Glomerular endothelial cell (primary cell): ENCODE measurements at places on chromosomes 4 and X.
A peak's percentile ranks its signal among the peaks of the same experiment; 100 is the strongest.

- DNase-seq, result no peak
Observed at GRCh38 chrX:126141014-126141413, 25.1 kb downstream of the DCAF12L2 start.

DNA sequence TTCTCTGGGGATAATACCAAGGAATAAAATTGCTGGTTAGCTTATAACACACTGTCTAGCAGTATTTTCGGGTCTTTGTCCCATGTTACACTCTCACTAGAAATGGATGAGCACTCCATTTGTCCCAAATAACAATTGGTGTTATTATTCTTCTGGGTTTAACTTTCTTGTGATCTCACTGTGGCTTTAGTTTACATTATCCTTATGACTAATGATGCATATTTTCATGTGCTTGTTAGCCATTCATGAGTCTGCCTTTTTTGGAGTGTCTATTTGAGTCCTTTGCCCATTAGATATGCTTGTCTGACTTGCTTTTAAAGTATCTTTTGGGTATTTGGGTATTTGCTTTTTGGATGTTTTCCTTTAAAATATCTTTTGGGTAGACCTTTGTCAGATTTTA is 372.9 kb upstream of the TENM3 start:
- DNase-seq, result no peak

DNA sequence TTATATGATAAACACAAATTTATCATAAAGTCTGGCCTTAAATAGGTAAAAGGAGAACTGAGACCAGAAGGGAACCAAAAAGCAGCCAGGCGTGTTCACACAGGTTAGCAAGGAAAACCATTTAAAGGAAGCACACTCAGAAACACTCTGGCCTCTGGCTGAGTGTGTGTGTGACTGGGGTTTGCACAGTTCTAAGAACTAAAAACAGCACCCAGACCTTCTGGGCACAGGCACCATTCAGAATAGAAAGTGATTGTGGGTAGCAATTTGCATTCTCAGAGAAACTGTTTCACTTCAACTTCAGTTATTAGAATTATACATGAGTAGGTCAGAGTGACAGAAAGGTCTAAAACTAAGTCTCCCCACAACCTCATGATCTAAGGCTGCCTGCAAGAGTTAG is 10.0 kb downstream of the GPR82 start:
- no peak for DNase-seq

GRCh38 chrX:104913348-104913747 is 307.1 kb downstream of the TEX13A start:
- no peak for DNase-seq

- DNase-seq, result no peak
Observed at GRCh38 chr4:24887881-24888430, 24.9 kb downstream of the CCDC149 start.

GRCh38 chr4:11889099-11889498 is 460.4 kb upstream of the HS3ST1 start:
- no peak for DNase-seq

DNA sequence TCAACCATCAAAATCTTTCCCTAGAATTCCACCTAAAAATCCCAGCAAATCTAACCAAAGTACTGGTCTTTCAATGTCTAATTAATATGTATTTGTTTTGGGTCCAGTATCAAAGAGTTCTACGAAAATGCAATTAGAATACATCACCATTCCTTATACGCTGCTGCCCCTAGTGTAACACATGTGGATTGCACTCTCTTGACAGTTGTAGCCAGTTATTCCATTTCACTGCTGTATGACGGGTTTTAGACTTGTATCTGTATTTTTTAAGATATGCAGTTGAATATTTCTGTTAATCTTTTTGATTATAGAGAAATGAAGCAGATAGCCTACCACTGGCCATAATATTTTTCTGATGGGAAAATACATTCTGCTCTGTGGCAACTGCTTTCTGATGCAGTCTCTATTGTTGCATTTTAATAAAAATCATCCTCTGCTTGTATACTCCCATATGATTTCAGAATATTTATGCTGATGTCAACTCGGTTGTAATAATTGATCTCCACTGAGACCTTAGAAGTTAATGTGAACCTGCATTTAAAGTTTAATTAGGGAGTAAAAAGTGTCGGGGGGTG is 17.1 kb upstream of the PAGE2B start:
- DNase-seq, result peak; percentile 25

DNA sequence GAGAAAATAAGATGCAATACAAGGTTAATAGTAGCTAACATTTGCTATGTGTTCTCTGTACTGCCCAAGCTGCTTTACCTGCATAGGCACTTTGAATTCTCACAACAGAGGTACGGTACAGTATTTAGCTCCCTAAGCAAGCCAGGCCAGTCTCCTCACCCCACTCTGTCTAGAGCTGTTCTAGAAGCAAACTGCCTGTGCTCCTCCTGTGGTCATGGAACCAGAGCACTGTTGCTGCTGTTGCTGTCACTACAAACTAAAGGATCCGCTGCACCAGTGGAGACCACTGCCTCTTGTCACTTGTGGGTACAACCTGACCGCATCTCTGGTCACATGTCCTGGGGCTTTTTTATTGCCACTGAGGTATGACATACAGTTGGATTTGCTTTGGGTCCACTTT is 19.6 kb downstream of the ZNF330 start:
- DNase-seq, result no peak

GRCh38 chr4:141486375-141486997 is 149.9 kb upstream of the IL15 start:
- no peak for DNase-seq

- no peak for DNase-seq
Observed at GRCh38 chr4:185599553-185600243, 64.4 kb upstream of the PDLIM3 start.

DNA sequence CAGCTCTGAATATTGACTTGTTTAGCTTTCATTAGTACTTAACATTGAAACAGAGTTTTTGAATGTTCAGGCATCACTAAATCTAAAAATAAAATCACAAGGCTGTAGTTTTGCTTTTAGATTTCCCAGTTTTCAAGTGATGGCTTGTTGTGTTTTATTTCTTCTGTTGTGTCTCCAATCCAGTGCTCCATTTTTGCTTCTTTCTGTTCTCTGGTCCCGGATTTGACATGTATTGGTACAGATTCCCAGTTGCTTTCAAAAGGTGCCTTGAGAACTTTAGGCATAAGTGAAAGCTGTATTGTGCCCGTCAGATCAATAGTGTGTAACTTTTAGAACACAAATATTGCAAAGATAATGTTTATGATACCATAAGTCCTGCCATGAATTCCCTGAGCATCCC is 53.2 kb downstream of the ARHGAP10 start:
- no peak for DNase-seq

DNA sequence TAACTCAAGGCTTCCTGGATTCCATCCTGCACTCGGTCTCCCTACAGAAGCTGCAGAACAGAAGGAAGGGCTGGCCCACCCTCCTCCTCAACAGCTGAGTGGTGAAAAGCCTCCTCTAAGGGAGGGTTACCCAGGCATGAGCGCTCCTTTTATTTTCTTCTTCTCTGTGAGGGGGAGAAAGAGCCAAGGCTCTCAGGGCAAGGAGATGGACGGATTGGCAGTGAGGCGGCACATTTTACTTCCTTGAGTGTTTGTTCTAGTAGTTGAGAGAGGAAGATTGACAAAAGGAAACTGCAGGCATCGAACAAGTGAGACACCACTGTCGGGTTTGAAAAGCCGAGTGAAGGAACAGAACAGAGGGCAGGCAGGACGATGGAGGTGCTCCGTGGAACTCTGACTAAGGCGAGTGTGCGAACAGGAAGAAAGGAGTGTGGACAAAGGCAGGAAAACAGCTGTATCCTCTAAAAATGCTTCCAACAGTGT is 38.4 kb upstream of the STS start:
- DNase-seq, result no peak

- no peak for DNase-seq
Observed at GRCh38 chr4:124018383-124019317, 622.1 kb downstream of the SPRY1 start.

DNA sequence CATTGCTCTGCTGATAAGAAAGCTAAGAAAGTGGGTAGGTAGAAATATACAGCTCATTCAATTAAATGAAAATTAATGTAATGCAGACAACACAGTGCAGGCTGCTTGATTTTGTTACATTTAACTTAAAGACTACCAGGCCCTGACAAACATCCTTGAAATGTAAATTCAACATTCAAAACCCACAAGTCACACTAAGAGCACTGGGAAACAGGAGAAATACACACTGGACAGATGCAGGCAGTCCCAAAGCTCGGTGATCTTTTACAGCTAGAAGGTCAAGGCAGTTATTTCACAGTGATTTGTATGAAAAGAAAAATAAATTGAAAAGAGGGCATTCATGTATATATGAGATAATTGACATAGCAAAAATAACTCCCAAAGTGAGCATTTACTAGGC is 94.3 kb upstream of the PLAC1 start:
- DNase-seq, result no peak

DNA sequence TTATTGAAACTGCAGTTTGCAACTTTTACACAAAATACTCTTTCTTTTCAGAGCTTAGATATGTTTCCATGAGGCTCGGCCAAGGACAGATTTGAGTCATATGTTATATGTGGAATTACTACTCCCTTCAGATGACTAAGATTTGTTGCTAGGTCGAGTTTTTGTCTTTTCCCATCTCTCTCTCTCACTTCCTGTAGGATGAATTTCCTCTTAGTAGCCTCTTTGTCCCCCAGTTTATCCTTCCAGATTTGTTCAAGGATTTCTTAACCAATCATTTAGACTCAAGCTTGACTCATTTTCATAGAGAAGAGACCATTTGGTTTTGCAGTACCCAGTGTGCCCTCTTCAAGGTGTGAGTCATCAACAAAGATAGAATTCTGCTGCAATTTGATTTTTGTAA is 209.2 kb downstream of the GLUD2 start:
- DNase-seq, result no peak

- DNase-seq, result no peak
Observed at GRCh38 chrX:72309297-72310071, 3.8 kb upstream of the CITED1 start.

GRCh38 chr4:86250006-86250405 is 109.8 kb downstream of the MAPK10 start:
- DNase-seq, result no peak

GRCh38 chr4:94558392-94558904 is 106.7 kb downstream of the PDLIM5 start:
- no peak for DNase-seq

DNA sequence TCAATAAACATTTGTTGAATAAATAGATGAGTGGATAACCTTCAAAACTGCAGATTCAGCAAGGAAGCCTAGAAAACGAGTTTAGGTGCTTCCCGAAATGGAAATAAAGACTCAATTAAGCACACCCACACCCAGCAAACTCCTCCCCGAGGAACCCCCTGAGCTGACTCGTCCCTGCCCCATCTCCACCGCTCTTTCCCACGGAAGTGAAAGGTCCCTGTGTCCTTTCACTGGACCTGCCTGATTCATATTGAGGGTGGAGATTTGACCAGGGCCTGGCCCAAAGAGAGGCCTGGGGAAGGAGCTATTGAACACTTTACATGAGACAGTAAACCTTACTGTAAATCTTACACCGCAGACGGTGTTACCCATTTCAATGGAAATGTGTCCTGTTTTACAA is 129.1 kb downstream of the CPZ start:
- DNase-seq, result no peak

DNA sequence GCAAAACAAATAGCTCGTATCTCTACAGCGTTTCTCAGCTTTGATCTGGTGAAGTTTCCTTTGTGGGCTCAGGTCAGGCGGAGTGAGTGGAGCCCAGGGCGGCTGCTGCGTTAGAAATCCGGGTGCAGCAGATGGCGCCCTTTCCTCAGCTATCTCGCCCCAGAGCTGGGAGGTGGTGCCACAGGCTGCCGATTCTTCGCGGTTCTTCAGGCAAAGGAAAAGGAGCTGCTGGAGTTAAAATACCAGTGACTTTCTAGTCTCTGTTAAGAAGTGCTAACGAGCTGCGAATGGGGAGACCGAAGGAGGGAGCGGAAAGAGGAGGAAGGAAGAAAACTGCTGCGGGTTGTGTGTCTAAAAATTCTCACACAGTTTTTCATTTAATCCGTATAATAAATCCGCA is 114.6 kb downstream of the CPE start:
- DNase-seq, result no peak

DNA sequence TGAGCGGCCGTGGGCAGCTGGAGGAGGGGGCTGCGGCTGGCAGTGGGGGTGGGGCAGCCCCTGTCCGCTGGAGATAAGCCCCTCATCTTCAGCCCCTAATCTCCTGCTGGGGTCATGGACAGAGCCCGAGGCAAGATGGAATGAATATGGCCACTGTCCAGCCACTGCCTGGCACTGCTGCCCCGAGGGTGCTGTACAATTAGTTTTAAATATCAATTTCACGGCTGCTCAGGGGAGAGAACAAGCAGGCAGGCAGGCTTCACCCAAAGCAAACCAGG is 64.1 kb upstream of the NKX1-1 start:
- DNase-seq, result no peak

GRCh38 chrX:15301924-15302323 is 13.5 kb downstream of the ASB11 start:
- DNase-seq, result no peak

DNA sequence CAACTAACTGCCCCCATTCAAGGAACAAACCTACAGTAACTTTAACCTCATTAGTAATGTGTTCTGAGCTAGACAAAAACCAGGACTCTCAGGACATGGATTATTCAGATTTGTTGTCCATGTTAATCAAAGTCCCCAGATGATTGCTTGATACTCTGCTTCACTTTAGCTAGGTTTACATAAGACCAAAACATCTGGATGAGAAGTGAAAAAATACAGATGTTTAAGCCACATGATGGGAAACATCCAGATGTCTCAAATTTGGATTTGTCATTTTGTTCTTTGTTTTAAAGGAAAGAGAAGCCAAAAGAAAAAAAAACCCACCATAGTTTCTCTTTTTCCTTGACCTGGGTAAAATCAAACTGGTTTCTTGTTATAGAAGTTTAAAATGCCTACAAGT is 48.5 kb upstream of the NRK start:
- DNase-seq, result no peak

DNA sequence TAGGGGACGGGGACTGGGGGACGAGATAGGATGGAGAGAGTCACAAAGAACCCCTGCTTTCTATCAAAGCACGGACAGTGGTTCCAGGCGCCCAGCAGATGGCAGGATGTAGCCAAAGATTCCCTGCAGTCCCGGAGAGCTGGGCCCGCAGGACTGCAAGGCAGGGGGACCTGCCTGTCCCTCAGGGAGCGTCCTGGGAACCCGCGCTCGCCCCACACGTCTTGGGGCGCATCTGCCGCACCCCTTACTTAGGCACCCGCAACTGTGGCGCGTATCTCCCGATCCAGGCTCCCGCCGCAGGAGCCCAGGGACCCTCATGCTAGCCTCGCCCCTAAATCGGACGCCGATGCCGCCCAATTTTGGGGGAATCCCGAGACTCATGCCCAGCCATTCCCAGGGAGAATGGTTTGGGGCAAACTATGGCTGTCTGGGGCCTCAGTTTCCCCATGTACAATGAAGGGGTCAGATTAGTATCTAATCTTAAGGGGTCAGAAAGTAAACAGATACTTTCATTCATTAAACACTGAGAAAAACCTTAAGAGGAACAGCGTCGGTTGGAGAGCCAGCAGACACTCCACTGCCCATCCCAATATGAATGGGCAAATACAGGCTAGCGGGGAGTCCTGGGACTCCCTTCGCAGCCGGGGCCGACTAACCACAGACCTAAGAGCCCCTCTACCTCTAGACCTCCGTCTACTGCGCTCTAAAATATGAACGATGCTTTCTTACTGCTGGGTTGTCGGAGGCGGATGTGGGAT is 581 bp upstream of the STK32B start:
- DNase-seq, result no peak
